ENCODE measurements at places on chromosomes 12 and 14.

GRCh38 chr12:104536841-104537240 is 80.1 kb downstream of the CHST11 start:
- DNase-seq: no peak

DNA sequence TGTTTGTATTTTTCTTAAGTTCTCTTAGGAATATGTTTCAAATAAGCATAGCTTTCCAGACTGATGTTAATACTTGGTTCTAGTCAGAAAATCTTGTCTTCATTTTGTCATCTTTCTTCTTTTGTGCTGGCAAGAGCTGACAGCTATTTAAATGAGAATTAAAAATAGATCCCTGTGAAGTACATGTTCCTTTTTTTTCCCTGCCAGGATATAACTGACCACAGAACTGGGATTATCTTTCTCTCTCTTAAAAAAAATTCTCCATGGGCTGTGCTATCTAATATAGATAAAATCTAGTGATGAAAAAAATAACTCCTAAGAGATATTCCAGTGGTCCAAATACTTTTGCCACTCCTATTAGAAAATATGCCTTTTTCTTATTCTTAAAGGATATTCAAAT is 163.4 kb downstream of the AKAP6 start:
- DNase-seq: no peak

DNA sequence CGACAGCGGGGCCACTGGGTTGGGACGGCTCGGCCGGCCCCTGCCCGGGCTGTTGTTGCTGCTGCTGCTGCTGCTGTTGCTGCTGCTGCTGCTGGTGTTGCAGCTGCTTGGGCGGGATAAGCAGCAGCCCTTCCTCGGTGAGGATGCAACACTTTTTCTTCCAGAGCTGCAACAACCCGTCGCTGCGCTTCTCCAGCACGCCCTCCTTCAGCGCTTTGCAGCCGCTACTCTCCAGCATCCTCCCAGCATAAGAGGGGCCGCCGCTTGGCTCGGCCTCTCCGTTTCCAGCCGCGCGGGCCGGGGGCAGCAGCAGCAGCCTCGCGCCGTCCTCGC is 529 bp downstream of the PHLDA1 start:
- no peak for DNase-seq

GRCh38 chr14:73680821-73681220 is 33.4 kb downstream of the PNMA1 start:
- DNase-seq: no peak

DNA sequence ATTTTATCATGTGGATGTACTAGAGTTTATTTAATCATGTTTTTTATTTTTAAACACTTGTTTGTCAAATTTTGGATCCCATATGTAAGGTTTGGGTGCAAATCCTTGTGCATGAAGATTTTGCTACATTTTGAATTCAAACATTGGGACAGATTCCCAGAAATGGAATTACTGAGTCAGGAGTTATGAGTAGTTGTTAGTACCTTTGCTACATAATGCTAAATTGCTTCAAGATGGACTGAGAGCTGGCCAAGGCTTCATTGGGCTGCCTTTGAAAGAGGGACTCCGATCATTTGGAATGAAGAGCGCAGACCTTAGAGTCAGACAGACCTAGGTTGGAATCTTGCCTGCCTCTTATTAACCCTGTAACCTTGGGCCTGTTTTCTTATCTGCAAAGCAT is 154.9 kb upstream of the PWP1 start:
- DNase-seq: no peak

GRCh38 chr12:31531893-31532292 is 59.0 kb downstream of the DENND5B start:
- no peak for DNase-seq

GRCh38 chr12:57112492-57113294 is 1.5 kb upstream of the STAT6 start:
- no peak for DNase-seq

All from cerebellar nuclear complex (tissue), 1 donor.